ENCODE measurements at places on chromosomes 3 and 15.

DNA sequence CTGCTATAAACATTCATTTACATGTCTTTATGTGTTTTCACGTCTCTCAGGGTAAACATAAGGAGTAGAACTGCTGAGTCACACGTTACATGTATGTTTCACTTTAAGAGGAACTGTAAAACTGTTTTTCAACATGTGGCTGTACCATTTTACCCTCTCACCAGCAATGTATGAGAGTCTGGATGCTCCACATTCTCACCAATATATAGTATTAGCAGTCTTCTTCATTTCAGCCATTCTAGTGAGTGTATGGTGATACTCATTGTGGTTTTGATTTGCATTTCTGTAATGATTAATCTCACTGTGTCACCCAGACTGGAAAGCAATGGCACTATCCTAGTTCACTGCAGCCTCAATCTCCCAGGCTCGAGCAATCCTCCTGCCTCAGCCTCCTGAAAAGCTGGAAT is 37.1 kb downstream of the PHC3 start:
- DNase-seq: peak; percentile 13

DNA sequence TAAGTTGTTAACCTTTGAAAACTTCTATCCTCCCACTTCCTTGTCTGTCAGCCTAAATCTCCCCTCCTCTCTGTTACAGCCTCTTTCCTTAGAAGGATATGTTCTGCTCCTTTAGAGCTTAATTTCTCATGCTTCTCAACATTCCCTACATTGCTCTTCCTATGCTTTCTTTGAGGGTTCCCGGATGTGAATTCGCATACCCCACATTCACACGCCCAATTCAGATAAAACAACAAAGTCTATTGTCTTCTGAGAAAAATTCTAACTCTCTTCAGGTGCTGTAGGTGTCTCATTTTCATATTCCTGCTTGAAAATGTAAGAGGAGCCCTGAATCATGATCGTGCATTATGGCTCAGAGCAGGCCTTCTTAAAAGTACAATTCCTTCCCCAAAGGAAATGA is 171.8 kb upstream of the DPH6 start:
- no peak for DNase-seq

GRCh38 chr3:141237701-141238521 is 6.3 kb downstream of the PXYLP1 start:
- no peak for DNase-seq

- no peak for DNase-seq
These were observed 13.4 kb downstream of the RIOX2 start for GRCh38 chr3:97958796-97959195.

DNA sequence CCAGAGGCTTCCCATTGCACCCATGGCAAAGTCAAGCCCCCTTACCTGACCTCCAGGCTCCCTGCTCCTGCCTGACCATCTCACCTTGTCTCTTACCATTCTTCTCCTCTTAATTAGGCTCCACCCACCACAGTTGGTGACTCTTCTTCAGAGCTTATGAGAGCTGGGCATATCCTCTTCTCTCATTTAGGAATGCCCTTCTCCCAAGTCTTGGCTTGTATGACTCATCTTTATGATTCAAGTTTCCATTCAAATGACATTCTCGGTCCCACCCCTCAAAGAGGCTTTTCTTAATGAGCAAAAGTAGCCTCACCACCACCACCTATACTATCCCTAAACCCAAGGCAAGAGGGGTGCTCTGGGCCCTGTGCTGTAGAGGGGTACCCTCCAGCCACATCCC is 55.3 kb upstream of the NUDT16 start:
- DNase-seq: peak; percentile 56

DNA sequence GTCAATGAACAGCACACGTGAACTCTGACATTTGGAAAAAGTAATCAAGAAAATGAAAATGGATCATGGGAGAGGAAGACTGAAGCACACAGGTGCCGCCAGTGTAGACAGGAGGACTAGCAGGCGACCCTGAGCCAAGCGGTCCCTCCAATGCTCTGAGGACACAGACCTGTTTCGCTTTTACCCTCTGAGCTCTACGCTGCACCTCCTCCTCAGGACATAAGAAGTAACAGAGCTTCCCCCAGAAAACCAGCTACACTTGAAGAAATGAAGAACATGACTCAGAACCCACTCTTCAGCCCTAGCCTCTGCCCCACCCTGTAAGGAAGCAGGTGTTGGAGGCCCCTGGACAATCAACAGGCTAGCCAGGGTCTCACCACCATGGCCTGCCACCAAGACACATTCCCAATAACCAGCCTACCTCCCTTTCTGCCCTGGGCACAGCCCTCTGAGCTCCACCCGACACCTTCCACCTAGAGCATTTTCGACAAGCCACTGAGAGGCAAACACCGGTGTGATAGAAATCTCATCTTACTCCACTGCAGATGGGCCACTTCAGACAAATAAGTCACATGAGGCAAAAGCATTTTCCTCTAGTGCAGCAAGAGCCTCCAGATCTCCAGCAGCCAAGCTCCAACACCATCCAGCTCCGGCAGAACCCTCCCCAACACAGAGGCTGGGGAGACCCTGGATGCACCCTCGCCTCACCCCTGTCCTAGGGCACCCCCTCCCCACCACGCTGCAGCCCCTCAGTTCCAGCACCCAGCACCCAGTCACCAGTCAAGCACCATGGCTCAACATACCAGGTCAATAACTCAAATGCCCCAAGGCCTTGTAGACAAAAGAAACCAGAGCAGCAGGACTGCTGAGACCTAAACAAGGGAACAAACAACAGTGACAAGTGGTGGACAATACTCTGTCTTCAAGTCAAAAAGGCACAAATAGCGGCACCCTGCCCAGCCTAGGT is 11.4 kb downstream of the FAM174B start:
- DNase-seq: no peak

- DNase-seq: peak; percentile 69
These were observed 2.5 kb upstream of the INAFM2 start for GRCh38 chr15:40320931-40321371.

GRCh38 chr3:37544869-37545352 is 316.8 kb upstream of the CTDSPL start:
- DNase-seq: no peak
